NCI-H2107 (cell line): ENCODE measurements at places on chromosomes 6 and 20.
A peak's percentile ranks its signal among the peaks of the same experiment; 100 is the strongest.

DNA sequence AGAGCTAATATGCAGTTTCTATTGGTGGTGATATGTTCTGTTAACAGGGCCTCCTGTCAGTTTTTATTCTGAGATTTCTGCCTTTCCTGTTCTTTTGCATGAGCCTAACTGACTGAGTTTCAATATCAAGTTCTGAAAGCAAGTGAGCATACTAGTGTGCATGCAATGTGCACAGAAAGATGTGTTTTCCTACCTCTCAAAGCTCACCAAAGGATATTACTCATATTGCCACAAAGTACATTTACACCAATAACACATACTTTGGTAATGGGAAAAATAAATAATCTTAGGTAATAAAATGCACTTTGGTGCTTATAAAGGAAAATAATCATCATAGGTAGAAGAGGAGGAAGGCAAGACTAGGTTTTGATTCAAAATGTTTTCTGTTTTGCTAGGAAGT lies 195.0 kb downstream of the KHDC1L start:
- DNase-seq, result no peak

- DNase-seq, result no peak
These were observed 6.9 kb upstream of the CITED2 start for GRCh38 chr6:139381216-139381865.

GRCh38 chr6:52305948-52306767 lies 21.6 kb upstream of the MCM3 start:
- no peak for DNase-seq

GRCh38 chr20:64173116-64173515 lies 8.9 kb downstream of the MYT1 start:
- no peak for DNase-seq

DNA sequence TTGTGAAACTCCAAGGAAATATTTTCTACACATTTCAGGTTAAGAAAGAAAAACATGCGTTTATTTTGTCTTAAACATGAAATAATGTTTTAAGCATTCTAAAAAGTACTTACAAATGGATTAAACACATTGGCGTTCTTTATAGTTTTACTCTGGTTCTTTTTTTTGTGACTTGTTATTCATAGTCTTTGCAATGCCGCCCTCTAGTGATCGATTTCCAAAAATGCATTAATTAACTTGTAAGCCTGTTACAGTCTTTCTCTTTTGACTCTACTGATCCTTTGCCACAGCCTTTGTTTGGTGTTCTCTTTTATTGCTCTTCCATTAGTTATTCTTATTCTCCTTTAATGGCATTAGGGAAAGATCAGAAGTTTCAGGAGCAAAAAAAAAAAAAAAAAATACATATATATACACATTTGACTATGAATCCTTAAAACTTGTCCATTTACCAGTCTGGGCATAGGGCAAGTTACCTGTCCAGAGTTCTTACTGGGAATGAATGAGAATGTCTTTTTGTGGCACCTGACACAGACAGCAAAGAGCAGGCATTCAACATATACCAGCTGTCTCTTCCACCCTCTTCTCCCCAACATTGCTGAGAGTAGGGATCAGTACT lies 59.9 kb downstream of the MACROD2 start:
- peak; percentile 11 for DNase-seq

- no peak for DNase-seq
These were observed 6.7 kb downstream of the RAET1E start for GRCh38 chr6:149891259-149891658.

DNA sequence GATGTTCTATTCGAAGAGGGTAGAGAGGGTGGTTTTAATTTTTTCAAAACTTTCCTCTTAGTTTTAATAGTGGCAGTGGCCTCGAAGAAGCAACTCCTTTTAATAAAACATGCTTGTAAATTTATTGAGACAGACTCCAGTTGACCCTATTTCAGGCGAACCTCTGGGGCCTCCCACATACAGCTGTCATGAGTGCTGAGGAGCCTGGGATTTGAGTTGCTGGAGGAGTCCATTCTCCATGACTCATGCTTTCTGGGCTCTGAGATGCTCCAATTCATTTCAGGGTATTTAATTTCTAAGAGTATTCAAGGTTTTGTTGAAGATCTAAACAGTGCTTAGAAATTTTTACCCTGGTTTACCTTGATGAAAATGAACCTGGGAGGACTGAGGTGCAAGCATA lies 580.4 kb downstream of the CBLN4 start:
- DNase-seq, result no peak
